ENCODE measurements at places on chromosomes 3 and 15.

DNA sequence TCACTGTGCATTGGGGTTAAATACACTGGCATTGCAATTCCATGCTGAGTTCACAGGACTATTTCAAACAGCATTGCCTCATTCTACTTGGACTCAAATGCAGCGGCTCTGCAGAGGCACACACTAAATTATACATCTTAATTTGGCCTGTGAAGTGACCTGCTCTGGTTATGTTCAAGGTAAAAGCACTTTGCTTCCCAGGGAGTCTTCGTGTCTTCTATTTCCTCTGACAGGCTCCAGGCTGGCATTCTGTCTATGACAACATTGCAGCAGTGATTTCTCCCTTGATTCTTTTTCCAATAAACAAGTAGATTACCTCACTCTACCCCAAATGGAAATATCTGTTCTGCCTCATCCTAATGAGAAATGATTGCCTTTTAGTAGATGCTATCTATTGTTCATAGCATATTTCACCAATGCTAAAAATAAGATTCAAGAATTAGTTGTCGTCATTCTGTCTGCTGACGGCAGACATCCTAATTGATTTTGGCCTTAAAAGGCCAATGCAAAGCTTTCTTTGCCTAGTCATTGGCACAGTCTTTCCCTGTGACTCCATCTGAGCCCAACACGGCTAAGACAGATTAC is 33.8 kb downstream of the FMN1 start:
- no peaks in the 10 kb centered on the region for H3K36me3 ChIP-seq
- no peak overlapping the region for H3K4me3 ChIP-seq
- H3K4me1 ChIP-seq, result no peaks in the 10 kb centered on the region
- no peak overlapping the region for H3K27ac ChIP-seq
- no peak for DNase-seq

DNA sequence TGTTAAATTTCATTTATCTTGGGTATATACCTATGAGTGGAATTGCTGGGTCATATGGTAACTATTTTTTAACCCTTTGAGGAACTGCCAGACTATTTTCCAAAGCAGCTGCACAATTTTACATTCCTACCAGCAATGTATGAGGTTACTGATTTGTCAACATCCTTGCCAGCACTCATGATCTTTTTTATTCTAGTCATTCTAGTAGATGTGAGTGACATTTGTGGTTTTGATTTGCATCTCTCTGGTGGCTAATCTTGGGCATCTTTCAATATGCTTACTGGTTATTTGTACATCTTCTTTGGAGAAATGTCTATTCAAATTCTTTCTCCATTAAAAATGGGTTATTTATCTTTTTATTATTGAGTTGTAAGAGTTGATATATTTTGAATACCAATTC is 21.3 kb upstream of the LRRC58 start:
- no peak for DNase-seq
- H3K27ac ChIP-seq, result no peak overlapping the region
- H3K4me3 ChIP-seq, result no peak overlapping the region
- no peaks in the 10 kb centered on the region for H3K27me3 ChIP-seq
- H3K4me1 ChIP-seq, result peaks cover 13% of the 10 kb centered on the region

- peaks cover 9% of the 10 kb centered on the region for H3K36me3 ChIP-seq
- H3K4me3 ChIP-seq, result no peak overlapping the region
- peaks cover 28% of the 10 kb centered on the region for H3K4me1 ChIP-seq
- no peak for DNase-seq
- H3K27ac ChIP-seq, result no peak overlapping the region
These were observed 4.0 kb downstream of the AP2M1 start for GRCh38 chr3:184178521-184179138.

DNA sequence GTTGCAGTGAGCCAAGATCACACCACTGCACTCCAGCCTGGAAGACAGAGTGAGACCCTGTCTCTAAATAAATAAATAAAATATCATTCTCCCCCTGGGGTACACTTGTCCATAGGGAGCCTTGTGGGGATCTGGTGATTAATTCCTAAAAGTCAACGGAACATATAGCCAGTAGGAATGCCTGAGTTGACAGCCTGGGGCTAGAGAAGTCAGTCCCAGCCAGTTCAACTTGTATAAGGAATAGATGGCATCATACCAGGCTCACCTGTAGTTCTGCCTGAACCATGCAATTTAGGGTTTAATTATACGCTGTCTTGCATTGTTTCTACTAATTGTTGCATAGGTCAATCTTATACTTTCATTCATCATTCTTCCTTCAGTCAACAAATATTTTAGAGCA is 5.9 kb upstream of the BOC start:
- DNase-seq, result no peak
- no peaks in the 10 kb centered on the region for H3K27me3 ChIP-seq
- H3K36me3 ChIP-seq, result no peaks in the 10 kb centered on the region
- no peak overlapping the region for H3K27ac ChIP-seq

- H3K27me3 ChIP-seq, result no peaks in the 10 kb centered on the region
- H3K4me1 ChIP-seq, result no peaks in the 10 kb centered on the region
- no peak for DNase-seq
- no peak overlapping the region for H3K4me3 ChIP-seq
These were observed 25.5 kb downstream of the PGPEP1L start for GRCh38 chr15:98981851-98982722.

DNA sequence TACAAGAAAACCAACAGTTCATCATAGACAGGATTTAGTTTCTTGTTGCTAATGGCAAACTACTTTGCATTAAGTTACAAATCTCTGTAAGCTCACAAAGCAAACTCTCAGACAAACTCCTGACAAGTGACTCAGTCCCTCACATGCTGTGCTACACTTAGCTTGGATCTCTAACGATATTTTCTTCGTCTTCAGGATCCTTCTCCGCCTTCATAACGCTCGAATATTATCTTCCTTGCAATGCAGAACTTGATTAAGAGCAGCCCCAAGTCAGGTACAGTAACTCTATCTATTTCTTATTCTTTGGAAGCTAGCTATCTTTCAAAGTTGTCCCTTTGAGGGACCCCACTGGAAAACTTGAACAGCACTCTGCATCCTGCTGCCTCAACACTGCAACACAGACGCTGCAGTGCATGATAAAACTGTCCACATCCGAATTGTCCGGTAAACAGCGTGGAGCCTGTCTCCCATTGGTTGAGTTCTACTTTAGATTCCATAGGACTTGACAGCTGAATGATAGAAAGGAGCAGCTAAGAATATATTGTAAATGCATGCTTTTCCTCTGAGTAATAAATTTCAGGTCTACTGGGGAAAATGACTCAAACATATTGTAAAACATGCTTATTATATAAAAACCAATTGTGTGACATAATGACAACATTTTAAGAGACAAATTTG is 61.3 kb downstream of the UACA start:
- DNase-seq, result no peak
- no peaks in the 10 kb centered on the region for H3K36me3 ChIP-seq
- no peaks in the 10 kb centered on the region for H3K27me3 ChIP-seq
- H3K4me1 ChIP-seq, result peaks cover 39% of the 10 kb centered on the region

- no peaks in the 10 kb centered on the region for H3K4me1 ChIP-seq
- H3K27ac ChIP-seq, result no peak overlapping the region
- H3K36me3 ChIP-seq, result no peaks in the 10 kb centered on the region
These were observed 188.7 kb downstream of the THRB start for GRCh38 chr3:24305795-24306467.

DNA sequence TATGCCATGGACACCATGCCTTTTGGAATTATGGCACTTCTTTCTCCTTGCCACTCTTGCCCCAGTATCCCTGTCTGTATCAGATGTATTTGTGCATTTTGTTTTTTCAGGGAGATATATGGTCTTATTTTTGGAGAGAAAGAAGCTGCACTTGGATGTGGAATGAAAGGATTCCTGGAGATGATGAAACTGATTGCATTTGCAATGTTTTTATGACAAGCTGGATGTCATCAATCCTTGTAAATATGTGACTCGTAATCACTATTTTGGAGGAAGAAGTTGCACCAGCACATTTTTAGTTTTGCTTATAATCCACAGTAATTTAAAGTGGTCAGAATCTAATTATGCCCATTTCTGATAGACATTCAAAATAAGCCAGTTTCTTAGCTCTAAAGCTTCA is 165.0 kb downstream of the NR1D2 start:
- no peaks in the 10 kb centered on the region for H3K36me3 ChIP-seq
- no peak for DNase-seq
- H3K27ac ChIP-seq, result no peak overlapping the region
- no peaks in the 10 kb centered on the region for H3K27me3 ChIP-seq
- H3K4me1 ChIP-seq, result no peaks in the 10 kb centered on the region

DNA sequence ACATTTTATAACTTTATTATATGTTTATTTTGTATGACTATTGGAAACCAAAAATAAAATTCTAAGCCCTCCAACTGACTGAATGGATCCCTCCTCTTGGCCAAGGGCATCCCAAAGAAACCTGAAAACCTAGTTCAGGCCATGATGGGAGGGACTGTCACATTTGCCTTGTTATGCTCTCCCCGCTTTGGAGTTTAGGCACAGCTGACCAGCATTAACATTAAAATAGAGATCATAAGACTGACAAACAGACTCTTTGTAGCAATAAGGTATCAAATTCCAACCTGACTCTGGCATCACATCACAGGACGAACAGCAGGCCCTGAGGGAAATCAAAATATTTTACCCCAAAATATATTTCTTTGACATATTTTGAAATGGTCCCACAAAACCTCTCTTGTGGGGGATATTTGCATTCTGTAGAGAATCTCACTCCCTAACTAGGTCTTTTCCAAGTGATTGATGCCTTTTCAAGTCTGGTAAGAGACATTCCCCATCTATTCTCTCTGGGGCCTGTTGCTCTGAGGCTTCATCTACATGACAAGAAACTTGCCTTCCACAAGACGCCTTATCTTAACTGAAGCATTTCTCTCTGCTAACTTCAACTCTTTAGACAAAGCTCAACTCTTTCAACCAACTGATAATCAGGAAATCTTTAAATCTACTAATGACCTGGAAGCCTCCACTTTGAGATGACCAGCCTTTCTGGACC is 81.8 kb upstream of the PRR23E start:
- no peaks in the 10 kb centered on the region for H3K27me3 ChIP-seq
- no peak for DNase-seq
- H3K36me3 ChIP-seq, result no peaks in the 10 kb centered on the region
- no peak overlapping the region for H3K27ac ChIP-seq
- no peaks in the 10 kb centered on the region for H3K4me1 ChIP-seq
- H3K4me3 ChIP-seq, result no peak overlapping the region

DNA sequence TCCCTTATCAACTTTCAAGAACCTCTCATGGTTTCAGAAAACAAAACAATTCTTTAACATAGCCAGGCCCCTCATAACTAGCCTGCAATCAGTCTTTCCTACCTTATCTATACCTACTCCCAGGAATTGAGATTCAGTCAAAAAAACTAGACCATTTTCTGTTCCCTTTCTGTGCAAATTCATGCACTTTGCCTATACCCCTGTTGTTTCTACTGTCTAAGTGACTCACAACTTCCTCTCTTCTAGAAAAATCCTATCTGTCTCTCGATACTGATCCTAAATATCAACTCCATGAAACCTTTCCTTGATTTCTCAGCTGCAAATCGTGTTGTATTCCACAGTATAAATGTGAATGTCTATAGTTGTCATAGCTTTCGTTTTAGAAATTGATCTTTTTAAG is 10.9 kb upstream of the IL1RAP start:
- no peaks in the 10 kb centered on the region for H3K27me3 ChIP-seq
- no peak overlapping the region for H3K4me3 ChIP-seq
- no peak overlapping the region for H3K27ac ChIP-seq
